Activated CD8-positive, alpha-beta T cell treated with anti-CD3 and anti-CD28 coated beads, Interleukin-2, amount 10 ng/mL, durations not matched to agents 7 days and 5 days (primary cell): ENCODE measurements at places on chromosomes 3 and 15. TPM values are rescaled to one million over a fixed set of nuclear protein-coding genes. Genes with fewer than 3 reads are reported as not detected.

Gene TMEM266
- total RNA-seq: not detected

Gene CADM2
- 0.21 TPM for total RNA-seq

Gene STAB1
- total RNA-seq: not detected

Gene SUMF1
- 7.4 TPM for total RNA-seq

Gene LRRC31
- total RNA-seq: not detected

Gene CORO2B
- not detected for total RNA-seq

Gene HHLA2
- 3.9 TPM for total RNA-seq

Gene FOXB1
- total RNA-seq: 0.50 TPM

Gene CCR4
- total RNA-seq: 2.9 TPM

Gene RTP3
- not detected for total RNA-seq

Gene CEMIP
- total RNA-seq: not detected

Gene TIGIT
- 17.3 TPM for total RNA-seq

Gene CADPS
- total RNA-seq: not detected

Gene RBP2
- total RNA-seq: not detected

Gene PP2D1
- not detected for total RNA-seq

Gene FMN1
- 0.05 TPM for total RNA-seq

Gene KBTBD8
- total RNA-seq: 10.8 TPM

Gene PIGZ
- total RNA-seq: 0.81 TPM

Gene SPINK8
- total RNA-seq: not detected

Gene PLSCR5
- total RNA-seq: not detected

Gene ANKRD34C
- not detected for total RNA-seq

Gene ZIC1
- total RNA-seq: not detected

Gene LHFPL4
- total RNA-seq: not detected

Gene KLHL40
- not detected for total RNA-seq

Gene GOLGA8G
- total RNA-seq: not detected

Gene MED12L
- 0.79 TPM for total RNA-seq

Gene TMEM207
- total RNA-seq: not detected

Gene SYNPR
- total RNA-seq: not detected

Gene ALPK3
- 0.18 TPM for total RNA-seq

Gene MEX3B
- total RNA-seq: 0.63 TPM

Gene TUSC7
- not detected for total RNA-seq

Gene ADIPOQ
- not detected for total RNA-seq

Gene SLC38A3
- not detected for total RNA-seq

Gene SLCO2A1
- not detected for total RNA-seq

Gene CD200
- total RNA-seq: 0.86 TPM

Gene COL6A5
- not detected for total RNA-seq

Gene TGM5
- 0.31 TPM for total RNA-seq
